ENCODE measurements at places on chromosomes 5 and 9.

- no peak for DNase-seq
Measured at GRCh38 chr5:114657342-114658130, 295.7 kb downstream of the KCNN2 start.

DNA sequence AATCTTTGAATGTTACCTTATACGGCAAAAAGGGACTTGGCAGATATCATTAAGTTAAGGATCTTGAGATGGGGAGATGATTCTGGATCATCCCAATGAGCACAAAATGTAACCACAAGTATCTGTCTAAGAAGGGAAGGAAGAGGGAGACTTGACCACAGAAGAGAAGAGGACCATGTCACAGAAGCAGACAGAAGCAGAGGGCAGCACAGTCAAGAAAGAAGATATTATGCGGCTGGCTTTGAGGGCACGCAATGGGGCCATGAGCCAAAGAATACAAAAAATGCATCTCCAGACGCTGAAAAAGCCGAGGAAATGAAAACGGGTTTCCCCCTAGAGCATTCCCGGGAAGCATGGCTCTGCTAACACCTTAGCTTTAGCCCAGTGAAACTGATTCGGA is 225.3 kb downstream of the NR2F1-AS1 start:
- no peak for DNase-seq

DNA sequence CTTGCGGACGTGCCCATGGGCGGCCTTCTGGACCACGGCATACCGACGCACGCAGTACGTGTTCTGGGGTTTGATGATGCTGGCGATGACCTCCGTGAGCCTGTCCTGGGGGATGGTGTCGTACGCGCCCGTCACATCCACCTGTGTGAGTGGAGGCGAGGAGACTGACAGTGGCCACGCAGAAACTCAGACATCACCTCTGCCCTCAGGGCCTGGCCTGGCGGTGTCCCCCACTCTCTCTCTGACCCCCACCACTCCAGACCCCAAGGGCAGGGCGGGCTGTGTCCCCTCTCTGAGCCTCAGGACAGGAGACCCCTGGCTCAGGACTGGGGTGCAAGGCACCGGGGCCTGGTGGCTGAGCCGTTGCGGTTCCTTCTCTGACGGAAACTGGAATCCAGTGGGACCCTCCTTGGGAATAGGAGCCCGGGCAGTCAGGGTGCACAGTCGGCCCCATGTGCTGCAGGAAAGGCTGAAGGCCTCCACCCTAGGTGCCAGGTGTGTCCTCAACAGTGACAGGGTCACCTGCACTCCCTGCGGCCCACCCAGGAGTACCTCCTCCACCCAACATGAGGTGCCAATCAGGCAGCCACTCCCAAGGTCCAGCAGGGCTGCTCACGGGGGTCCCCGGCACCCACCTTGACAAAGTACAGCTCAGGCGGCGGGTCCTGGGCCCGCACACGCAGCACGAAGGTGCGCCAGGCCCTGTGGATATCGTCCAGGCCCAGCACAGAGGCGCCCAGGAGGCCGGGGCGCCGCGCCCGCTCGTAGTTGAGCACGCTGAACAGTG is 16.0 kb downstream of the TERT start:
- no peak for DNase-seq

GRCh38 chr9:86721226-86721781 is 226.0 kb downstream of the GAS1 start:
- DNase-seq = no peak

DNA sequence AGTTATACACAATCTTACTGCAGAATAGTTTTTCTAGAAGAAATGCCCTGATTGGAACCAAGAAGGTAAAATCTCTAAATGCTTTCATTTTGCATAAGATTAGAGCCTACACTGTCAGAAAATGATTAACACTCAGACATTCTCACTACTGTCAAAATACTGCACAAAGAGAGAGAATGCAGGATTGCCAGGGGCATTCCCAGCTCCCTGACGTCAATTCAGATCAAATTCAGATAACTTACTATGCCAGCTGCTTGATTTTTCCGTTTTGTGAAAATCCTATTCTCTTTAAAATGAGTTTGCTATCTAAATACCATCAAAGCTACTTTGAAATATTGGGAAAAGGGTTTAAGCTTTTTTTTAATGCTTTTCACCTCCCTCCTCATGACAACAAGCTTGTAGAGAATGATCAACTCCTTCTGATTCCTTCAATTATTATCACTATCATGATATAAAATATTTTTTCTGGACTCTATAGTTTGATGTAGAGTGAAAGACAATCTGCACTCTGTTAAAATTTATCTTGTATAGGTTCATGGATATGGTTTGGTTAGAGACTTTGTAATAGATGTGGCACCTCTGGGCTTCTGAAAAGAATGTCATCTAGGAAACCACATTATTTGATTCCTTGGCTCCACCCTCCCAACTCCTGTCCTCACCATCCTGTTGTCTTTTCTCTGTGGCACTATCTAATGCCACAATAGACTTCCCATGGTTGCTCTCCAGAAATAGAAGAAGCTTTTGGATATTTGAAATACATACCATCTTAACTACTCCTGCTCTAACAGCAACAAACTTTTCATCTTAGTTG is 407.7 kb downstream of the PDE4D start:
- DNase-seq = no peak

GRCh38 chr5:137619191-137619870 is 116.6 kb downstream of the KLHL3 start:
- no peak for DNase-seq

- no peak for DNase-seq
Measured at GRCh38 chr5:127041571-127041970, 11.2 kb upstream of the MARCHF3 start.

DNA sequence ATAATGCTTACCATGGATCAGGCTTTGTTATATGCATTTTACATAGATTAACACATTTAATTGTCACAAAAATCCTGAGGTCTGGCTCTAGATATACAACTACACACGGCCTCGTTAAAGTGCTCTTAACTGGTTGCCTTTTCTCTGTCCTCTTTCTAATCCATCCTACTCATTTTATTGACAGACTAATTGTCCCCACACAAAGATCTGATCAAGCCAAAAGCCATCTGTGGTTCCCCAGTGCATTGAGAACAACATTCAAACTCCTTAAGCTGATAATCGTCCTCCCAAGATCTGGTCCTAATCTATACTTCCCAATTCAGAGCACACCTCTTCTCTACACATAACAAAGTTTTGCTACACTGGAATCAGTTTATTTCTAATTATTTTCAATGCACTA is 23.9 kb upstream of the PPP2R2B start:
- DNase-seq = no peak

DNA sequence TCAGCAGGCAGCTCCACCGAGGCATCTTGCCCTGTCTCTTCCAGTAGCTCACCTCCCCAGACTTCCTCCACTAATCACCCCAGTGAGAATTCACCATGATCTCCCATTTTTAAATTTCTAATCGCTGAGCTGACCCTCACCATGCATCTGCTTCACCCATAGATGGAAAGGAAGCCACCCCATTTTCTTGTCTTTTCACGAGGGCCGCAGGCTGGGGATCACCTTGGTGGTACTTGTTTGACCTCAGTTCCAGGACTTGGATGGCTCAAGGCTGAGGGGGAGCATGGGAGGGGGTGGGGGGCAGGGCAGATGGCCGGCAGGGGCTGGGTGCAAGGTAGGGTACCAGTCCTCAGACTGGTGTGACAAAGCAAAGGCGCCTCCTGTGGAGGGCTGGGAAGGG is 3.6 kb downstream of the PROP1 start:
- DNase-seq = no peak

DNA sequence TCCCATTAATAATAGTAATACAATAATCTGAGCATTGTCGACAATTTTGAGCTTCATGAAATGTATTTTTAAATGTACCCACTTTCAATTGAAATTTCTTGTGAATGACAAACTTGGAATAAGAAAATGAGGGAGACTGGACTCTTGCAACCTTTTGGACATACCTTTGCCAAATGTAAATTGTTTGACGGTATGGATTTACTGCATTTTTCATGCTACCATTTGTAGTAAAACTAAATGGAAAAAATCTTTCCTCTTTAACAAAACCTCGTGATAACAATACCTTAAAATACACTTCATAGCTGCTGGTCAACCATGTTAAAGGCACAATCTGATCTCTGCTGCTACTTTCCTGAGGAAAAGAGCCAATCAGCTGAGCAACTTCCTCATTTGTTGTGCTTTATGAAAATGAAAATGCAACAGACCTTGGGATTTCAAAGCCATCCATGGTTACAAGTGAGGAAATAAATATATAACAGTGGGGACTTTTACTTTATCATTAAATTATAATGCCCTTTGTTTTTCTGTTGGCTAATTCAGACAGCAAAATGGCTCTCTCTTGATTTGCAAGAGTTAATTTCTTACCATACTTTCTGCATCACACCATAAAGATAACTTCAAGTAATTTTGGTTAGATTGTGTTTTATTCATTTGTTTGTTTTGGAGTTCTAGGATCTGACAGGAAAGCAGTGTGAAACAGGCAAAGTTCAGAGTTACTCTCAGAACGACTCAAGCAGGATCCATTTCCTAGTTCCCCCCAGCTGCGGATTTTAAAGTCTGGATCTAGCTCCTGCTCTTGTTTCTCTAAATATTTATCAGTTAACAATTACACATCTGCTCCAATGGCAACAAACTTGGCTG is 1.1 kb downstream of the ALDH1A1 start:
- no peak for DNase-seq

DNA sequence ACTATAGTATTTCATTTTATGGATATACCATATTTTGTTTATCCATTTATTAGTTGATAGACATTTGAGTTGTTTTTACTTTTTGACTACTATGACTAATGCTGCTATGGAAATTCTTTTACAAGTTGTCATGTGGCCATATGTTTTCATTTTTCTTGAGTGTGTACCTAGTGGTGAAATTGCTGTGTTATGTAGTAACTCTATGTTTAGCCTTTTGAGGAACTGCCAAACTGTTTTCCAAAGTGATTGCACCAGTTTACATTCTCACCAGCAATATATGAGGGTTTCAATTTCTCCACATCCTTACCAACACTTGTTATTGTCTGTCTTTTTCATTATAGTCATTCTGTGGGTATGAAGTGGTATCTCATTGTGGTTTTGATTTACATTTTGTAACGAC is 75.4 kb downstream of the GRIA1 start:
- DNase-seq = no peak

DNA sequence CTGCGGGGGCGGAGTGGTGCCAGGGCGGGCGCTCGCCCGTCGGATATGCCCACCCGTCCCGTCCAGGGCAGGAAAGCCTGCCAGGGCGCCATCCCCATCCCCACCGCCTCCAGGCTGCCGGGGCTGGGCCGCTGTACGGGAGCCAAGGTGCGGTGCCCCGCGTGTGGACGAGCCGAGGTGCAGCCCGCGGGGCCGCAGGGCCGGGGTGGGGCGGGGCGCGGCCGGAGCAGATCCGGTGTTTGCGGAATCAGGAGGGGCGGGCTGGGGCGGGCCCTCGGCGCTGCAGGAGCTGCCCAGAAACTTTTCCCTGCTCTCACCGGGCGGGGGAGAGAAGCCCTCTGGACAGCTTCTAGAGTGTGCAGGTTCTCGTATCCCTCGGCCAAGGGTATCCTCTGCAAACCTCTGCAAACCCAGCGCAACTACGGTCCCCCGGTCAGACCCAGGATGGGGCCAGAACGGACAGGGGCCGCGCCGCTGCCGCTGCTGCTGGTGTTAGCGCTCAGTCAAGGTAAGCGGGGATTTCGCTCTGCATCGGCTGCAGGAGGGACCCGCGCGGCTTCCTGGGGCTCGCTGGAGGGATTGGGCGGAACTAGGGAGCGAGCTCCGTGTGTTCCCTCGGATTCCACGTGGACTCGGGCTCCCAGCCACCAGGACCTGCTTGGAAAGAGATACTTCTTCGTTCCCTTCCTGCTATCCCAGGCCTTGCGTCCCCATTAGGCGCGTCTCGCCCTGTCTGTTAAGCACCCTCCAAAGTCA is at the start of gene ITGA2:
ITGA2 (plus strand) TSS at position 328 of the 756 bp plus-strand sequence; CDS start at position 445, 117 bp downstream.
- peak; percentile 9 for DNase-seq

DNA sequence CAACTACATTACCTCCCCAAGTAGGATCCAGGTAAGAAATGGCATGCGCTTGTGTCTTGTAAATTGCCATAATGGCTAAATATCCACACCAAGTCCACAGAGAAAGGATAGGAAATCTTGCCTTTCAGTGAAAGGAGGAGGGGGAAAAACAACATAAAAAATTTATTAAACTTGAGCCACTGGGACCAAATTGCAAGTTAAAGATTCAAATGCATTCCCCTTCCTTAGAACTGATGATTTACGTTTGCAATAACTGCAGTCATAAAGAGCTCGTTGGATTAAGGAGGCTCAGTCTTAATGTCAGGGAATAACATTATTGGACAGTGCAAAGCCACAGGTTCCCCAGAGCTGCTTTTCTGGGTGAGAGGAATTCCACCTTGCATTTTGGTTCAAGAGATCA is 92.6 kb upstream of the SARDH start:
- no peak for DNase-seq

GRCh38 chr9:114497727-114498382 is 7.4 kb downstream of the WHRN start:
- no peak for DNase-seq

DNA sequence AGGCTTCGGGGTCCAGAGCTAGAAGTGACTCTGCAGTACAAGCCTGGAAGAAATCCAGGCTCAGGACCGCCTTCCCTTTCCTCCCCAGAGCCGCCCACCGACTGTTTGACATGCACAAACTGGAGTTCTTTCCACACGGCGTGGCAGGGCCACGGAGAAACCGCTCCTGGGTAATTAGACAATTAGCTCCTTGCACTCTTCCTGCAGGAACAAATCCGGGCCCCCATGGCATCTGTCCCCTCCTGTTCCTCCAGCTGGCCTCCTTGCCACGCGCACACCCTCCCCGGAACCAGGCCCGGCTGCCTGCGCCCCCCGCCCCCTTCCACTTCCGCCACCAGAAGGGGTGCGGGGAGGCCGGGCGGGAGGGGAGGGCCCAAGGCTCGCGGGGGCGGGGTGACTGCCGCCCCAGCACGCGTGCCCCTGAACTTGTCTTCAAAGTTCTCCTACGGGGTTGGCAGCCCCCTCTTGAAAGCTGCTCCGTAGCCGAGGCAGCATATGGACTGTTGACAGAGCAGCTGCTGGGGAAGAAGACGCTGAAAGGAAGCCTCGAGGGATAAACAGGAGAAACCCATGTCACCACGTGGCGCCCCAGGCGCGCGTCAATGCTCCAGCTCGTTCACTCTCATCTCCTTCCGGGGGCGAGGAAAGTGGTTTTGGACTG is 74.3 kb downstream of the SEC61B start:
- DNase-seq = no peak

DNA sequence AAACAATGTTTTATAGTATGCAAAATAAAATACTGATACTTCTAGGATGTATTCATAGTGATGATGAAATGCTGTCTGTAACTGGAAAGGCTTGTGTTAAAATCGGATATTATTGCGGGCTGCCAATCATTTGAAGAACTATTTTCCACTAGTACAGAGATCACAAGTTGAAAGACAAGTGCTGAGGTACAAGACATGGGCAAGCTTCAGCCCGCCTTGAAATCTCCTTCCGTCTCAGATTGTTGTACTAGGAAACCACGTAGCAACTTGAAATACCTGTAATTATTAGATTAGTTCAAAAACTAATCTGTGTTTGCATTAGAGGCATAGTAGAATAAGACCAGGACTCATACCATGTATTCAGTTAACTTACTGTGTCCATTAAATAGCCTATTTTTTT is 218.2 kb downstream of the ARHGEF28 start:
- no peak for DNase-seq

Data from T-helper 1 cell (primary cell).